ENCODE measurements at places on chromosomes 7 and 10. TPM values are rescaled to one million over a fixed set of nuclear protein-coding genes. Genes with fewer than 3 reads are reported as not detected.

GRCh38 chr7:149766135-149766675, 7.2 kb downstream of the ZNF467 start:
- no peaks in the 10 kb centered on the region for H3K4me1 ChIP-seq
- H3K27me3 ChIP-seq: no peaks in the 10 kb centered on the region
- no peak for DNase-seq
- no peak overlapping the region for H3K4me3 ChIP-seq
- H3K36me3 ChIP-seq: no peaks in the 10 kb centered on the region

DNA sequence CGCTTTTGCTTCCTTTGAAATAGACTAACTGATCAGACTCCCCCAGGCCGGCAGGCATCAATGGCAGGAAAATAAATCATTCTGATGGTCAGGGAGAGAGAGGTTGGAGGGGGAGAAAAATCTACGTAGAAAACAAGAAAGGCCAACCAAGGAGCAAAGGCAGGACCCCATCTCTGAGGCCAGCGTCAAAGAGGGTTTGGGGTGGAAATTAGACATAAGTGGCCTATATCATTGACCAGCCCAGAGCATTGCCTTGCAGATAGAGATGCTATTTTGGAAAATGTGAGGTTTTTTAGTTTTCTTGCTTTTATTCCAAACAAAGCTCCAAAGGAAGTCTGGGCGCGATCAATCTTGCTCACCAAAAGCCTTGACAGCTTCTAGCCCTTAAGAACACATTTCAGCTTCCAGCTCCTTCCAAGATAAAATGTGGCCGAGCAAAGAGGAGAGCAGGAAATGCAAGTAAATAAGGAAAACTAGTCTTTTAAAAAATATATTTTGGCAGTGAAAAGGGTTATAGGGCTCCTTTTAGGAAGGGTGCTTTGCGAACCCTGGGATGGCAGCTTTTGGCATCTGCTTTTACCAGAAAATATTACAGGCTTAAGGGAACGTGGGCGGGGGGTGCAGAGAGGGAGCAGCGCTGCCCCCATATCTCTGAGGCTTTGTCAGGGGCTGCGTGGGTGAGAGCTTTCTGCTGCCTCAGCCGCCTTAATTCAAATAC, 2.0 kb upstream of the HOXA2 start:
- H3K4me3 ChIP-seq: no peak overlapping the region
- DNase-seq: peak; percentile 57
- peaks cover 1% of the 10 kb centered on the region for H3K4me1 ChIP-seq
- no peaks in the 10 kb centered on the region for H3K36me3 ChIP-seq

Gene RBP3
- total RNA-seq: not detected

- no peak overlapping the region for H3K27ac ChIP-seq
- H3K36me3 ChIP-seq: no peaks in the 10 kb centered on the region
- H3K4me3 ChIP-seq: no peak overlapping the region
- no peaks in the 10 kb centered on the region for H3K27me3 ChIP-seq
These were observed 124.4 kb downstream of the PON1 start for GRCh38 chr7:95199779-95200558.

DNA sequence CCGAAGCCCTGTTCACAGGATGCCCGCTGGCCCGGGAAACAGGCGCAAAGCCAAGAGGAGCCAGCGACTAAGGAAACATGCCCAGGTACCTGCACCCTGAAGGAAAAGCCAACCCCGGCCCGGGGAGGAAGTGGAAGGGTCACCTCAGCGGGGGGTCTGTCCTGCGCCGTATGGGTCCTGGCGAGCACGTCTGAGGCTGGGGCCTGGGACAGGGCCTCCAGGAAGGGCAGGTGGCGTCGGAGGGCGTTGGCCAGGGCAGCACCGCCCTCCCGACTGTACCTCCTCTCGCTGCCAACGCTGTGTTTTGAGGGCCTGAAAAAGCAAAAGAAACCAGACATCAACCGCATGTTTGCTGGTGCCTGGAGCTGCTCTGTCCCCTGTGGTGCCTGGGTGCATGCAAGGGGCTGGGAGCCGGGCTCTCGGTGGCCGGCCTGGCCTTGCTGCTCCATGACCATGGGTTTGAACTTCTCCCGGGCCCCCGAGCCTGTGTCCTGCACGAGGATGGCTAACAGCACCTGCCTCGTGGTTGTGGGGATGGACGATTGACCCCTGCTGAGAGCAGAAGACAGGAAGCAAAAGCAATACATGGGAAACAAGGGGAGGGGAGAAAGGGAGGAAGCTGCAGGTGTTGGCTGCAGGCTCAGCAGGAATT, 395.3 kb downstream of the PTPRN2 start:
- H3K27me3 ChIP-seq: no peaks in the 10 kb centered on the region
- no peaks in the 10 kb centered on the region for H3K36me3 ChIP-seq
- no peak overlapping the region for H3K27ac ChIP-seq
- H3K4me1 ChIP-seq: no peaks in the 10 kb centered on the region
- no peak overlapping the region for H3K4me3 ChIP-seq
- DNase-seq: no peak

All from aorta (tissue), 5 donors.